HepG2 (cell line): ENCODE measurements at places on chromosomes 4 and X. TPM values are rescaled to one million over a fixed set of nuclear protein-coding genes. Genes with fewer than 3 reads are reported as not detected.
A peak's percentile ranks its signal among the peaks of the same experiment; 100 is the strongest.

DNA sequence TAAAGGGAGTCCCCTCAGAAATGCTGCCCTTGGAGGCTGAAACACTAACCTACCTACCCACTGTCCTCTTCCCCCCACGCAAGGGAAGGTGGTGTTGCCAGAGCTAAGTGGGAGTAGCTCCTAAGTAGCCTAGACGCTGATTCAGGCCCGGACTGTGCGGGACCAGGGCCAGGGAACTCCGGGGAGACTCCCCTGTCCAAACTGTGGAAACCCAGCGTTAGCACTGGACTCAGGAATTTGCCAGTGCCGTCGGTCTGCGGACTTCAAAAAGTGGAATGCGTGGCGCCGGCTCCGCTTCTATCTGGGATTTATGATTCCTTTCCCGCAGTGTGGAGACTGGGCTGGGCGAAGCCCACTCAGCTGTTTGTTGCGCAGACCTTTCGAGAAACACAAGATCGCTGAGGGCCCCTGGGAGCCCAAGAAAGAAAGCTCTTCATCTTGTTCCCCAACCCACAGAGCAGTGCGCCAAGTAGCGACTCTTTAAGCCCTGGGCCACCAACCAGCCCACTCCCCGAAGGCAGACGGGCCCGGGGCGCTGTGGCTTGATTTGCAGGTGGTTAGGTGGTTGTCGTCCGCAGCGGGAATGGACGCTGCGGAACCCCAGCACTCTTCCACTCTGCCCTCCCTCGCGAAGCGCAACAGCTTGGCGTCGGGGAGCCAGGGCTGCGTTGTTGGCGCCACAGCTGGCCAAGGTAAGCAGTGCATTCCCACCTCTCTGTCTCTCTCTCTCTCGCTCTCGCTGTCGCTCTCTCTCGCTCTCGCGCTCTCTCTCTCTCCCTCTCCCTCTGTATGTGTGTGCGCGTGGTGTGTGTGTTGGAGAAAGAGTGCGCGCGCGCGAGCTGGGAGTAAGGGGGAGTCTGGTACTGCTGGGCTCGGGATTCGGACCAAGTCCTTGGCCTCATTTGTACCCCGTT lies 2.0 kb downstream of the TMEM255A start:
- no peak overlapping the region for H3K4me3 ChIP-seq
- peak; percentile 57 for DNase-seq
- H3K27ac ChIP-seq, result no peak overlapping the region

GRCh38 chr4:138192113-138192512 lies 50.0 kb downstream of the SLC7A11 start:
- H3K27me3 ChIP-seq, result no peaks in the 10 kb centered on the region
- DNase-seq, result peak; percentile 68
- H3K4me3 ChIP-seq, result no peak overlapping the region

GRCh38 chr4:168629566-168629965 lies 132.7 kb downstream of the PALLD start:
- no peak for DNase-seq
- 0 out of 2 replicates have a peak, but pooled peaks cover 10% of the 10 kb centered on the region for H3K4me1 ChIP-seq
- no peak overlapping the region for H3K27ac ChIP-seq
- no peaks in the 10 kb centered on the region; the same call in 1 of the 2 replicates for H3K27me3 ChIP-seq
- no peaks in the 10 kb centered on the region for H3K36me3 ChIP-seq
- no peak overlapping the region for H3K4me3 ChIP-seq

ITGB1BP2 gene
- total RNA-seq, result 0.21 and 2.2 TPM in 2 replicates

- H3K27ac ChIP-seq, result no peak overlapping the region
- H3K4me3 ChIP-seq, result no peak overlapping the region
- no peaks in the 10 kb centered on the region for H3K27me3 ChIP-seq
These were observed 631.9 kb upstream of the INTU start for GRCh38 chr4:127000846-127001245.

DNA sequence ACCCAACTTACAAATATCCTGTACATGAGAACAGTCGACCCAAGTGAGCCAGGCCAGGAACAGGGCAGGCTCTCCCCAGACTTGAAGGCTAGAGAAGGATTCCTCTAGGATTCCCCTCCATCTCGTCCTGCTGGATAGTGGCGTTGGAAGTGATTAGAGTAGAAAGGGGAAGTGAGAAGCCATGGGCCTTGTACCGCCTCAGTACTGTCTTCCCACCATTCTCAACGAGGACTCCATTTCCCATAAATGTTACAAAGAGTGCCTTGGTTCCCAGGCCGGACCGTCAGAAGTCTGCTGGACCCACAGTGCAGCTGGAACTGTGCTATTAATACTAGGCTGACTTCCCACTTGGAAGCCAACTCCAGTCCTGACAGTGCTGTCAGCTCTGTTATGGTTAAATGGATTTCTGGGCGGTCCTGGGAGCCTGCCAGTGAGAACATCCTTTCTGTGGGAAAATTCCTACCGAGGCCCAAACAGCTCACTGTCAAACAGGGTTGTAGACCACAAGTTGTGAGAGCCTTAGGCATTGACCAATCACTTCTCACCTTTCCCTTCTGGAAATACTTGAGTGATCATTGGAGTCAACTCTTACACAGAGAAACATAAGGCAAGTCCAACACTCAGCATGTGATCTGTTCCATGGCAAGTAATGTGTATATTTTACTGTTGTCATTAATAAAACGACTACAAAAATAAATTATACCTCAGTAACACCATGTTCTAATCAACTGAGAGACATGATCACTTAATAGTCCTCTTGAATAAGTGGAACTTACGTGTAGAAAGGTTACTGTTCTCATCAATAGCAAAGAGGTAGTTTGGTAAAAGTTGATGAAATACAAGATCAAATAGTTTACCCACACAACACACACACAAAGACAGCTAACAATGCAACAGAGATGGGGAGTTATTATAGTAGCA lies 58.4 kb downstream of the AMELX start:
- DNase-seq, result no peak
- no peak overlapping the region for H3K4me3 ChIP-seq

- peak overlapping the region; percentile 69 for H3K27ac ChIP-seq
- no peaks in the 10 kb centered on the region for H3K27me3 ChIP-seq
- H3K4me3 ChIP-seq, result no peak overlapping the region
- H3K4me1 ChIP-seq, result peaks cover 63% of the 10 kb centered on the region
- H3K36me3 ChIP-seq, result no peaks in the 10 kb centered on the region
These were observed 115.6 kb downstream of the CAMK2D start for GRCh38 chr4:113645771-113646441.
